Kidney epithelial cell (primary cell): ENCODE measurements at places on chromosomes 2 and 18.

DNA sequence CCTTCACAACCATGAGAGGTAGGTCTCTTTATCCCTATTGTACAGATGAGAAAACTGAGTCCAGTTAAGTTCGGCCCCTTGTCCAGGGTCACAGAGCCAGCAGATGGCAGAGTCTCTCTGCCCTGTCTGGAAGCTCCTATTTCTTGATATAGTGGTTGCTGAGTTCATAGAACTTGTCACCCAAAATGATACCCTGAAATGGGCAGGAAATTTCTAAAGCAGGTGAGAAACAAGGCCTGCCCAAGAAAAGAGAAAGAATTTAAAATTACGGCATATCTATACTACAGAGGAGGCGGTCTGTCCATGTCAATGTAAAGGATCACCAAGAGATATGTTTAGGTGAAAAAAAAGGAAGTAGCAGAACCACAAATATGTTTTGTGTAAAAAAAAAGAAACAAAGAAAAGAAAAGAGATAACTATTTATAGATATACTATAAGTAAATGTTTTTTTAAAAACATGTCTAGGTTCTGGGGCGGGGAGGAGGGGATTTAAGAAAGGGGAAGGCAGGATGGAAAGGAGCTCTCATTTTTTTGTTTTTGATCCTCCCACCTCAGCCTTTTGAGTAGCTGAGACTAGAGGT, 39.8 kb downstream of the MYO7B start:
- DNase-seq = no peak

GRCh38 chr2:239625156-239625845, 224.5 kb upstream of the HDAC4 start:
- no peak for DNase-seq

- no peak for DNase-seq
Observed at GRCh38 chr2:44136252-44136651, 32.4 kb upstream of the PPM1B start.

DNA sequence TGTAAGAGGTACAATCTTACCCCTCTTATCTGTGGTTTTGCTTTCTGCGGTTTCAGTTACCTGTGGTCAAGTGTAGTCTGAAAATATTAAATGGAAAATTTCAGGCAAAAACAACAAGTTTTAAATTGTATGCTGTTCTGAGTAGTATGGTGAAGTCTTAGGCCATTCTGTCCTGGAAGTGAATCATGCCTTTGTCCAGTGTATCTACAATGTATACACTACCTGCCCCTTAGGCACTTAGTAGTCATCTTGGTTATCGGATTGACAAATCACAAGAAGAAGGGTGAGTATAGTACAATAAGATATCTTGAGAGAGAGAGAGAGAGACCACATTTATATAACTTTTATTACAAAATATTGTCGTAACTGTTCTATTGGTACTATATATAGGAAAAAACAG, 43.5 kb downstream of the RAB3GAP1 start:
- DNase-seq = no peak

DNA sequence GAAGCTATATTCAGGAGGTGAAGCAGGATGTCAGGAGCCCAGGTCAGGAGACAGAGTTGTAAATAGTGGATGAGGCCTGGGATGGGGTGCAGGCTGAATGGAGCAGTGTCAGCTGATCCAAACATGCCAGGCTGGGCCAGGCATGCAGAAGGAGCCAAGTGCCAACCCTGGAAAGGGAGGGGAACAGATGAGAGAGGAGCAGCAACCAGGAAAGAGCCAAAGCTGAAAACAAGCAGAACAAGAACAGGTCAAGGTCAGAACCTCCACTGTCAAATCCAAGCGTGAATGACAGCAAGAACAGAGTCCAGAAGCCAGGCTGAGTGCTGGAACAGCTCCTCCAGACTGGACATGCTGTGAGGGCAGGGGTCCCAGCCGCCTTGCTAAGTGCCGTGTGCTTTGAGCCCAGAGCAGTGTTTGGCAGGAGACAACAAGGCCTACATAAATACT, 49.2 kb upstream of the PPP1CB start:
- DNase-seq = no peak

GRCh38 chr18:77133051-77133834, 660 bp upstream of the MBP start:
- no peak for DNase-seq
